ENCODE measurements at places on chromosomes 16 and 17.

DNA sequence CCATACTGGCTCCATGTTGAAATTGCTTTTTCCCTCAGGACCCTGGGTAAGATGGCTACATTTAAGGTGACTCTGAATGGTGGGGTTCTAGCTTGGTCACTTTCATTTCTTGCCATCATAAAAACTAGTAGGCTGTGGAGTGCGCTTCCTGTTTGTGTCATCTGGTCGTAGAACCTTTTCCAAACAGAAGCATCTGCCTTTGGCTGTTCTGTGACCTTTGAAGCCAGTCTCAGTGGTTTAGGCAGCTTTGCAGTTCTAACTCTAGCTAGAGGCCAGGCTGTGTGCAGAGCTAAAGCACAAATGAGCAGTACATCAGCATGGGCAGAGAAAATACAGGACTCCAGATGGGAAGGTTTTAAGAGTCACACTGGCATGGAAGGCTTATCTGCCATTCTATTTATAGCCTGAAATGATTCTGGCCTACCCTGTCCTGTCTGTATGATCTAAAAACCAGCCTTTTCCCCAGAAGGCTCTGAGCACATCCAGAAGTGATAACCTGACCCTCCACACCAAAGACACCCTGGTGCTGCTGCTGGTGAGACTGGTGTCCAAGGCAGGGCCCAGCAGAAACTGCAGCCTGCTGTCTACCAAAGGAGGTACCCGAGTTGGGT is 8.6 kb downstream of the ESRP2 start:
- DNase-seq = no peak
- no peaks in the 10 kb centered on the region for H3K4me1 ChIP-seq
- H3K27me3 ChIP-seq = no peaks in the 10 kb centered on the region
- H3K4me3 ChIP-seq = no peak overlapping the region

- H3K4me3 ChIP-seq = peak overlapping the region; percentile 72
- no peaks in the 10 kb centered on the region for H3K36me3 ChIP-seq
- DNase-seq = peak; percentile 70
- peaks cover 2% of the 10 kb centered on the region for H3K4me1 ChIP-seq
- H3K27ac ChIP-seq = no peak overlapping the region
Measured at GRCh38 chr17:43713494-43714162, 45.0 kb downstream of the SOST start.

DNA sequence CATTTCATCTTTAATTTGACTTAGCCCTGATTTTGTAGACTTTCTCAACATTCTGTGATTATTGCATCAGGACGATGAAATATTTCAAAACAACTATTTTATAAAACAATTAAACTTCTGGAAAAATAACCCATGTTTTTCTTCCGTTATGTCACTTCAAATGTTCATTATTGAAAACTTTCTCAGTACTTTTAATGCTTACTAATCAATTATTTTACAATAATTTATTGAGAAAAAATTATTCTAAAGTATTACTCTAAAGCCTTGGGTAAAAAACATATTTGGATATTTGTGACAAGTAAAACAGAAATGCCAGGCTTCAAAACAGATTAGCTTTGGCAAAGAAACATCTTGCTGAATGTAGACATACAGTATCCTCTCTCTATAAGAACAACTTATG is 46.3 kb upstream of the DHX40 start:
- no peaks in the 10 kb centered on the region for H3K36me3 ChIP-seq
- no peaks in the 10 kb centered on the region for H3K27me3 ChIP-seq
- no peak for DNase-seq

DNA sequence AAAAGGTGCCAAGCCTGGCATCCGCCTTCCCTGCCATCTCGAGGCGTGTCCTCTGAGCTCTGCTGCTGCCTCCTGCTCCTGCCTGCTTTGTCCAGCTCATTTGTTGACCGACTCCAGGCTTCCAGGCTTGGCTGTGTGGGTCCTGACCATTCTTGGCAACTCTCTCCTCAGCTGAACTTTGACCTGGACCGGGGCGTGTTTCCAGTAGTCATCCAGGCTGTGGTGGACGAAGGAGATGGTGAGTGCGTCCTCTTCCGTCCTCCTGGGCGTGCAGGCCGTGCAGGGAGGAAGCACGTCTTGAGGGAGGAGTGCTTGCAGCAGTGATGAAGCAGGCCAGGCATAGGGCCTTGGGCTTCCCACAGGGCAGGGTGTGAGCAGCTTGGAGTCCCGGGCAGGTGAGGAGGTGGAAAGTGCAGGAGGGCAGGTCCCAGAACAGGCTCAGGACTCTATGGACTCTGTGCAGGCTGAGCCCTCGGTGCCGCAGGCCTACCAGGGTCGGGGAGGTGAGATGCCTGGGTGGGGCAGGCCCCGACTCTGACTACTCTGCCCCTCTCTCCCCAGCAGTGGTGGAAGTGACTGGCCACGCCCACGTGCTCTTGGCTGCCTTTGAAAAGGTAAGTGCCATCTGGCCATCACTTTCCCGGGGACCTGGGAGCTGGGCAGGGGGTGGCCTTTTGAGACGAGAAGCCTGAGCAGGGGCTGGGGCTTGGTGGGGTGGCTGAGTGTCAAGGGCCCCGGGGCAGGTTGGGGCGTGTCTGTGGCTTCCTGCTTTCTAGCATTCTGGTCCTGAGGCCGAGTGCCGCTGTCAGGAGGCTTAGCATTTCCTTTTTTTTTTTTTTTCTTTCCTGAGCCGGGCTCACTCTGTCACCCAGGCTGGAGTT is 28.6 kb upstream of the NUDT16L1 start:
- H3K27me3 ChIP-seq = no peaks in the 10 kb centered on the region
- H3K4me3 ChIP-seq = no peak overlapping the region
- H3K36me3 ChIP-seq = peaks cover 15% of the 10 kb centered on the region
- H3K4me1 ChIP-seq = no peaks in the 10 kb centered on the region
- no peak overlapping the region for H3K27ac ChIP-seq

GRCh38 chr16:75503801-75504200 is 8.6 kb upstream of the CHST6 start:
- no peak overlapping the region for H3K27ac ChIP-seq
- no peaks in the 10 kb centered on the region for H3K27me3 ChIP-seq
- no peak overlapping the region for H3K4me3 ChIP-seq
- no peaks in the 10 kb centered on the region for H3K4me1 ChIP-seq
- no peak for DNase-seq

- peak; percentile 85 for DNase-seq
- H3K27ac ChIP-seq = peak within 1 kb of the TSS; percentile 75
- peaks cover 23% of the 10 kb centered on the region for H3K4me1 ChIP-seq
Measured at GRCh38 chr17:19004421-19005136, at the start of gene FAM83G. FAM83G (minus strand) TSS chr17:19004764; CDS start chr17:19004041, 723 bp downstream.

DNA sequence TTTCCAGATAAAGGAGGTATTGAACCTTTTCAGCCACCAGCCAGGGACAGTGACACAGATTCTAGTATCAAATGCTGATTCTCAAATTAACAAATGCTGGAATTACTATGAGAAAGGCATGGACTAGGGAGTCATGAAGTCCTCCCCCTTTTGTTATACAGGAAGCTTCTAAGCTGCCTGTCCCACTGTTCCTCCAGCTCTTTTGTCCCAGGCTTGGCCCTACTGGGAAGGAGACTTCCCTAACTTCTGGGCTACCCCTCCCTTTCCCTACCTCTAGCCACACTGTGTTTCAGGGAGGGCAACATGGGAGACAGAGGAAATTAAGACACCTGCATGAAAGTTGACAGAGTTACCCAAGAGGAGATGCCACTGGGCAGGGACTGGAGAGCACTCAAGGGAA is 192.5 kb downstream of the CDH13 start:
- peaks cover 8% of the 10 kb centered on the region for H3K4me1 ChIP-seq
- DNase-seq = no peak
- no peaks in the 10 kb centered on the region for H3K27me3 ChIP-seq
- H3K36me3 ChIP-seq = no peaks in the 10 kb centered on the region
- no peak overlapping the region for H3K27ac ChIP-seq

Measured in H1 (cell line).